Naive thymus-derived CD4-positive, alpha-beta T cell (primary cell): ENCODE measurements at places on chromosomes 5 and 9.

- DNase-seq = no peak
Measured at GRCh38 chr9:89766991-89767390, 162.2 kb downstream of the GADD45G start.

DNA sequence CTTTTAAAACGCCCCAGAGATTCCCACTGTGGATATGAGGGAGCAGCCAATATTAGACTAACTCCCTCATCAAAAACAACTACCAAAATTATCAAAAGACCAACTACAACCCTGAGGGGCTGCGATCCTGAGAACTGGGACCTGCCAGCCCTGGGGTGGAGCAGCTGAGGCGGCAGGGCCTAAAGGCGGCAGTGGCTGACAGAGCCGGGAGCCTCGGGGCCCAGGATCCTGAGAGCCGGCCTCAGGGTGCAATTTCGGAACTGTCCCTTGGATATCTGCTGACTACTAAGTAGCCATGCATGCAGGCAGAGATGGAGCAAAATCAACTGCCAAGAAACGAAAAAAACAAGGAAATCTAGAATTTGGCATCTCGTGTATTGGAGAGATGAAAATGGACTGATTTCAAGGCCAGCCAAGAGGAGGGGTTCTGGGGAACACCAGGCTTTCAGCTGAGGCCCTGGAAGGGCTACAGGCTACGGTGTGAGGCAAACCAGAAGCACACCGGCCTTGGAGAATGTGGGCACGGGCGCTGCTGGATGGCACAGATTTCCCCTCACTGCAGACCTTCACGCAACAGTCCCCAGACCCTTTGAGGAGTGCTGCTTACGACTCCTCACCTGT lies 63.6 kb upstream of the UBAC1 start:
- no peak for DNase-seq

DNA sequence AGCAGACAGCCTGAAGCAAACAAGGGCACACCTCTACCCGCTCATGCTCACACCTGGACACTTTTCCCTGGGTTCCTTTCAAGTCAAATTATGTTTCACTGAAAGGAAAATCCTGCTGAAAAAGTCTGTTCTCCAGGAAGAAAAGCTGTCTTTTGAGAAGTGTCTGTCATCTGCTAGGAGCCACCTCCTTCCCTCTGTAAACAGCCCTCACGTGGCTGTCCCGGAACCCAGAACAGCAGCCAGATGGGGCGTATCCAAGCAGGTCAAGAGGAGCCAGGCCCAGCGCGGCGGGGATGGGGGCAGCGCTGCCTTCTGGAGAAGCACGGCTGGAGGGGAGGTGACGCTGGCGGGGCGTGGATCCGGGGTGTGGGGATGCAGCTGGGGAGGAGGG lies at the start of gene PNPLA7:
TSS of gene PNPLA7 (minus strand) at position 172 of the 391 bp plus-strand sequence. CDS start 205 bp downstream, outside the sequence.
- DNase-seq = peak; percentile 41

GRCh38 chr5:178205749-178206047 lies 1.4 kb downstream of the HNRNPAB start:
- DNase-seq = no peak

DNA sequence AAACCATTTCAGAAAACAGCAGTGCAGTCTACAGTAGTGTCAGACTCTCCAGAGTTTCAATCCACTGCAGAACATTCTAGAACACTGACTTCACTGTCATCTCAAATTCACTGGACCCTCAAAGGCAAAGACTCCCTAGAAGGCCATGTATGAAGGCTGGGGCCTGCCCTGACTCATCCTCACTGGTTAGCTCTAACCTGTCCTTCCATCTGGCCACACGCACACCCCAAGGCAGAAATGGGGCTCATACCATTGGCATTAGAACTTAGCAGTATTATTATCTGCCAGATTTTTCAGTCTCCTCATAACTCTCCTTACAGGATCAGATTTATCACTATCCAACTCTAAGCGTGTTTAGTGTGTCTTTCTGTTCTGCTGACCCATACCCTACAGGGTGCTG lies 20.4 kb downstream of the S1PR3 start:
- no peak for DNase-seq

- DNase-seq = no peak
Measured at GRCh38 chr9:38035873-38036272, 33.2 kb downstream of the SHB start.

- DNase-seq = no peak
Measured at GRCh38 chr5:32851559-32852173, 140.5 kb downstream of the NPR3 start.

DNA sequence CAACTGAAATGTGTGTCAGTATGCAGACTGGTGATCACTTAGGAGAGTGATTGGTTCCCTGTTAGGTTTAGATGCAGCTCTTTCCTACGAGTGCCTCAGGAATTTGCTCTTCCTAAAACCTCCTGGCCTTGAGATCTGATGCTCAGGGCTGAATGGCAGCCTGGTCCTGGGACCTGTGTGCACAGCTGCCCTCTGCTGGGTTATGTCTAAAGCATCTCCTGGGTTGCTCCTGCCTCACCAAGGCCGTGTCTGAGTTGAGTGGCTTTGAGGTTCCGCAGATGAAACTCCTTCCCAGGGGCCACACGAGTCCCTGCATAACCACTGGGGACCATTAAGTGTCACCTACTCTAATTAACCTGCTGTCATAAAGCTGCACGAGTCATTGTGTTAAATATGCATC lies 59.5 kb downstream of the MVB12B start:
- DNase-seq = no peak

DNA sequence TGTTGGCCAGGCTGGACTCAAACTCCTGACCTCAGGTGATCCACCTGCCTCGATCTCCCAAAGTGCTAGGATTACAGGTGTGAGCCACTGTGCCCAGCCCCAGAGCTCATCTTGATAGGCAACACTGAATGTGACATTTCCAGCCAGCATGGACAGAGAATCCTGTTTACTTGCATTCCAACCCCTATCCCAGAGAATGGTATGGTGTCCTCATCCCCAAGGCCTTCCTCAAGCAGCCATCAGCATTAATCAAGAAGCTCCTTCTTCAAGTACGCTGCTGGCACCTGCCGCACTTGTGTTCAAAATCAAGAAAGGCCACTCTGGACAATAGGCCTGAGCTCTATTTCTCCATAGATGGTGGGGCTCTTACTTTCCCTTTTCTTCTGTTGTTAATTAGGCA lies 40.2 kb downstream of the STARD4 start:
- no peak for DNase-seq

DNA sequence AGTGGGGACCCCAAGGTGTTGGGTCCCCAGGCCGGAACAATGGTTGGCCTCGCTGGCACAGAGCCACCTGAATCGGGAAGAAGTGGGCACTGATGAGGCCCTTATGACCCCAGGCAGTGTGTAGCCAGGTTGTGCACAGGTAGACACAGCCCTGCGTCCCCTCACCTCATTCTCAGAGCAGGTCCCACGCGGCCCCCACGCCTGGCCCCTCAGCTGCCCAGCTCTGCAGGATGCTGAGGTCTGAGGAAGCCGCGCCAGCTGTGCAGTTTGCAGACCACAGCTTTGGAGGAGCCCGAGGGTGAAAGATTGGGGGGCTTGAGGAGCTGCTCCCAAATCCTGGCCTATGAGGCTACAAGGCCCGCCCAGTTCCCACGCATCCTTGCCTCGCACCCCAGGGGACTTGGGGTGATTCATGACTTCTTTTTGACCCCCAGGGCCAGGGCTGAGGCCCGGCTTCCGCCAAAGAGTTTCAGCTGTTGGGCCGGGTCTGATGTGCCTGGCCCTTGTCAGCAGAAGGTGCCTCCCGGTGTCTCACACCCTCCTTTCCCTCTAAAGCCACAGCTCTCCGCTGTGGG lies 87.8 kb upstream of the PHYKPL start:
- no peak for DNase-seq

DNA sequence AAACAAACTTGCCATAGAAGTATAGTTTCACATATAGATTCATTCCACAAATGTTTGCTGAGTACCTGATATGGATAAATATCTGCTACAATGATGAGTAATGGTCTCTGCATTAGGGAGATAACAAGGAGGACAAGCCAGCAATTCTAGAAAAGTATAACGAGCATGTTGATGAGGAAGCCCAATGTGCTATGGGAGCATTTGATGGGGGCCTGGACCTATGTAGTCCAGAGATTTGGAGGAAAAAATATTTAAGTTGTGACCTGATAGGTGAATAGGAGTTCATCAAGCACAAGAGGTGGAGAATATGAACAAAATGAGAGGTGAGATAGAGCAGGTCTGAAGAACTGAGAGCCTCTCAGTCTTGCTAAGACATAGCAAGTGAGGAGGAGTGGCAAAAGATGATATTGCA lies 14.4 kb upstream of the TMEM245 start:
- DNase-seq = no peak

DNA sequence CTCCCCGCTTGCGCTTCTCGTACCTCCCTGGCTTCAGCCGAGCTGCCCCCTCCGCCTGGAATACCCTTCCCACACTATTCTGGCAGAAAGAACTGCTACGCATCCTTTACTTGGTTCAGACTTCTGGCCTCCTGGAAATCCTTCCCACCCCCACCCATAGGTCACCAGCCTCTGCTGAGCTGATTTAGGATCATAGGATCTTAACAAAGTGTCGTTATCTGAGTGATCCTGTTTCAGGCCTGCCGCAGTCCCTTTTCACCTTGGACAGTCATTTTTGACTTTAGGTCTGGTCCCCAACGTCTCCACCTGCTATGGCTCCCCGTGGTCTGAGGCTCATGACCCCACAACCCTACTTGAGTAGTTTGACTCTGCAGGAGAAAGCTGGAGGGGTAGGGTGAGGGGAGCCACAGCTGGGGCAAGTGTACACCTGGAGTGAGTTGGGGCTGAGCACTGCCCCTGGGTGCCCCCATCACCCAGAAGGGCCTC lies 27.3 kb downstream of the EGR1 start:
- no peak for DNase-seq

DNA sequence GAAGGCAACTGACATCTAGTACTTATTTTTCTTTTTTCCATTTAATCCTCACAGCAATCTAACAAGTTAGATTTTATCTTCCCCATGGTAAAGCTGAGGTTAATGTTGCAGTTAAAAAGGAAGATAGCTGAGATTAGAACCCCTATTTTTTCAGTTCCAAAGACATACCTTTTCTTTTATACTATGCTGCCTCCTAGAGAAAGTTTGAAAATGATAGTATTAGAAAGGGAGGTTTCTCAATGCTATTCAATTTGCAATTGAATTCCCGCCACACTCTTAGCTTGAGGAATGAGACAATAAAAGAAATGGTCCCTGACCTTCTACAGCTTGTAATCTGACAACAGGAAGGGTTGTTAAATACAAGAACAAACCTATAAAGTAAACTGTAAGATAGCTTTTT lies 195.9 kb upstream of the TRIM32 start:
- no peak for DNase-seq

DNA sequence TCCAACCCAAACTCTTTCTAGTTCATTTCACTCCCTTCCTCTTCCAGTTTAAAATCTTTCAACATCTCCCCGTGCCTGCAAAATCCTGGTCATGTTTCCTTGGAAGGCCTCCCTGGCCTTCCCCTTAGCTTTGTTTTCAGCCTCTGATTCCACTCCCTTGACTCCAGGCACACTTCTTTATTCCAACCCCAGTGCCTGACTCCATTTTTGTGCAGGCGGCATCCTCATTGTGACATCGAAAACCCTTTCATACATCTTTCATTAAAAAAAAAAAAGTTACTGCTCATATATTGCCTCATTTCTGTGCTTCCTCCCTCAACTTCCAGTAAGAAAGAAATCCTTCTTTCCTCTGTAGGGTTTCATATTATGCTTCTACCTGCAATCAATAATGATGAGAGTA lies 7.1 kb upstream of the TNFSF8 start:
- DNase-seq = no peak

DNA sequence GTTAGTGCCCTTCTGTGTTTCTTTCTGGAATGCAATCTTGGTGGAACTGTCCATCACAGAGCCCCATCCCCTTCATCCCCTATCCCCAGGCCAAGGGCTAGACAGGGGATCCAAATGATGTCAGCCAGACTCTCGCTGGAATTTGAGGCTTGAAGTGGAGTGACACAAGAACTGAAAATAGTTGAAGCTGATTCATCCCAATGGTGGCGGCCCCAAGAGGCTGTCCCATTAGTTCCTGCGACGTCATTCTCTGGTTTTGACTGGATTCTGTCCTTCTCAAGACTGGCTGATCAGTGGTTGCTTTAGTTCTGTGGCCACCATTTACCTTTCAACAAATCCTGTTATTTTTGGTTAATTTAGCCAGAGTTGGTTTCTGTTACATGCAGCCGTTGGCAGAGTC lies 59.9 kb downstream of the SUB1 start:
- DNase-seq = no peak

DNA sequence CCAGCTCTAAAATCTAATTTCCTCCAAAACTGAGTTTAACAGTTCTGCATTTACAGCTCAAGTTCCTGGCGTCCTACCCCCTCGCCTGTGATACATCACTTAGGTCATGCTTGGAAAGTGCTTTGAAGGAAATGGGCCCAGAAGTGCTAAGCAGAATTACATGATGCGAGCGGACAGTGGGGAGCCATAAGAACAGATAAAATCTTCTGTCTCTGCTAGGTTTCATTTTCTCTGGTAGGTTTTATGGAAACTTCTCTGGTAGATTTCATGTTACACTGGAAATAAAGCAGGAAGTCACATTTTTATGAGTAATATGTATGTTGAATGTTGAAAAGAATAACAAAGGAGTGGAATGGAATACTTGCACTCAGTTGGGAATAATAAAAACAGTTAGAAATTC lies 138.3 kb downstream of the ZDHHC21 start:
- no peak for DNase-seq

DNA sequence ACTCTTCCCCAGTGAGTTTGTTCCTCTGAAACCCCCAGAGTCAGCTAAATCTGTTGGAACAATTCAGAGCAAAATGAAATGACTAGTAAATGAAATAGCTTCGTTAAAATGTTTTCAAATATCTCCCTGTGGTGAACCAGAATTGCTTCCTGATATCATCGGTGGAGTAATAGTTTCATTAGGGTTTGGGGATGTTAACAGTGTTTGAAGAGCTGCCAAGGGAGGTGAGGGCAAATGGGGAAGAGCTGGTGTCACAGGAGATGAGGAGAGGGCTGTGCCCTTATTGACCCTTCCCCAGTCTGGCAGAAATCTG lies 4.3 kb upstream of the C7 start:
- no peak for DNase-seq

GRCh38 chr9:69646810-69647209 lies 25.4 kb downstream of the APBA1 start:
- no peak for DNase-seq

- DNase-seq = no peak
Measured at GRCh38 chr5:117380316-117380715, 805.7 kb upstream of the SEMA6A start.

GRCh38 chr9:133171161-133171961 lies 7.6 kb upstream of the GBGT1 start:
- DNase-seq = no peak

DNA sequence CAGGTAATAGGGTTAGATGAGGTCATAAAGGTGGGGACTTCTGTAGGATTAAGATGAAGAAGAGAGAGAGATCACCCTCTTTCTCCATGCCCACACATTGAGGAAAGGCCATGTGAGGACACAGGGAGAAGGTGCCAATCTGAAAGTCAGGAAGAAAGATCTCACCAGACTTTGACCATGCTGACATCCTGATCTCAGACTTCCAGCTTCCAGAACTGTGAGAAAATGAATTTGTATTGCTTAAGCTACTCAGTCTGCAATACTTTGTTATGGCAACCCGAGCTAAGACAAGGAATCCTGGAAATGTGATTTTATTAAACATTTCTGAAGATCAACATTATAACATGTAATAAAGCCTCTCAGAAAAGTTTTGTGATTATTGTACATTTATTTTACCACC lies 3.5 kb upstream of the CSNK1G3 start:
- DNase-seq = no peak
